ENCODE measurements at places on chromosomes 13 and 19. TPM values are rescaled to one million over a fixed set of nuclear protein-coding genes. Genes with fewer than 3 reads are reported as not detected.
A peak's percentile ranks its signal among the peaks of the same experiment; 100 is the strongest.

GRCh38 chr19:38395381-38396114 is 7.1 kb downstream of the SPRED3 start:
- peak; percentile 37 for DNase-seq

DNA sequence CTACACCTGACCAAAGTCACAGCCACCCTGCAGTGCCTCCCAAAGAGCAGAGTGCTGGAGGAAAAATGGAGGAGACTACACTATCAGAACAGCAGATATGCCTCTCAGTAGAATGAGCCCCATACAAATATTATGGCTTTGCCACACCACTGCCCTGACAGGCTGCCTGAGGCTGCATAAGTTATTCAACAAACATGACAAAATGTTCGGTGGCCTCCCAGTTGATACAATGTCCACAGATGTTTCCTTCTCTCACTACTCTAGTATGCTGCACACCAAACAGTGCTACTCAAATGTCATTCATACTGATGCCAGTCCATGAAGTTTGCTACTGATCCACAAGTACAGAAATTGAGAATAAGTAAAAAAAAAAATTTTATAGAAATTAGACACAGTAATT is 41.0 kb downstream of the N4BP2L2 start:
- DNase-seq = no peak

- no peak for DNase-seq
These were observed 139.1 kb upstream of the TRPC4 start for GRCh38 chr13:38008636-38009035.

DNA sequence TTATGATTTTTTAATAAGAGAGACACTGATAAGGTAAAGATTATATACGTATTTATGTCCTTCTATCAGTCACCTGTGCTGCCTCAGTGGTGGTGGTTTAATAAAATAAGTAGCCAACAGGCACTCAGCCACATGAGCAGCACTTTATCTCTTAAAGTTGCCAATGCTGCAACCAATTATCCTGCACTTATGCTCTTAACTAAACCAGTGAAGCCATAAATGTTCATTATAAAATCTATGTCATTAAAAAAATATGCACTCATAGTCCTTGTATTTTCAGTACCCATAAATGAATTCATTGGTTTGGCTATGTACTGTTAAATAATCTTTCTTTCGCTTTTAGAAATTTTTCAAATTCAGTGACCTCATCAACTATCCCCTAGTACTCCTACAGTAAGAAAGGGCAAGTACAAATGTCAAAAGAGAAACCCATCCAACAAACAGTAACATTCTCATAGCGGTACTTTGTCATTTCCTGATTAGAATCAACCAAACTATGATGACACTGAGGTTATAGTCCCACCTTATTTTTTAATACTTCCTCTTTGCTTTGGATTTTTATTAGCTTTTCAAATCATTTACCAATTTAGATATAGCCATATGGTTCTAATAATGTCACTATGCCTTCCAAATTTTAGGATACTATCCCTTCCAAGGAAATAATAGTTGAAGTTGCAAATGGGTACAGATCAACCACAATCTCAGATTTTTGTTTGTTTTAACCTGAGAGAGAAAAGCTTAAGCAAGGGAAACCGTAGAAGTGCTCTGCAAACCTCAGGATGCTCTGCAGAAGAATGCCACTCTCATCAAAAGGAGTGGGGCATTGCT is 190.9 kb downstream of the KLF12 start:
- DNase-seq = no peak

- DNase-seq = no peak
These were observed 1597.6 kb downstream of the EFNB2 start for GRCh38 chr13:104937881-104938280.

- DNase-seq = no peak
These were observed 1.1 kb upstream of the HMGB1 start for GRCh38 chr13:30466841-30467252.

DNA sequence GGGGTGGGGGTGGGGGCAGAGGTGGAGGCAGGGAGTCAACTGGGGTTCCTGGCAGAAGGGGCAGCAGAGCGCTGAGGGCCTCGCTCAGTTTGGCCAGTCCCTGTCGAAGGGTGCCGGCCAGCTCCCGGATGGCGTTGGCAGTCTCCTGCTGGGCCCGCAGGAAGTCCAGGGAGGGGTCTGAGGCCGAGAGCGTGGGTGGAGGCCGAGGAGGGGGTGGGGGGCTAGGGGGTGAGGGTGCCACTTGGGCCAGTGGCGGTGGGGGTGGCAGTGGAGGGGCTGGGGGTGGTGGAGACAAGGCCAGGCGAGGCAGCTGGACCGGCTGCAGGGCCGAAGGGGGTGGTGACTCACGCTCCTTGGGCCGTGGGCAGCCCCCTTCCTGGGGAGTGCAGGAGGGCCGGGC is 4.9 kb upstream of the IRF2BP1 start:
- no peak for DNase-seq

GRCh38 chr19:16416991-16417390 is 54.8 kb downstream of the EPS15L1 start:
- DNase-seq = no peak

DNA sequence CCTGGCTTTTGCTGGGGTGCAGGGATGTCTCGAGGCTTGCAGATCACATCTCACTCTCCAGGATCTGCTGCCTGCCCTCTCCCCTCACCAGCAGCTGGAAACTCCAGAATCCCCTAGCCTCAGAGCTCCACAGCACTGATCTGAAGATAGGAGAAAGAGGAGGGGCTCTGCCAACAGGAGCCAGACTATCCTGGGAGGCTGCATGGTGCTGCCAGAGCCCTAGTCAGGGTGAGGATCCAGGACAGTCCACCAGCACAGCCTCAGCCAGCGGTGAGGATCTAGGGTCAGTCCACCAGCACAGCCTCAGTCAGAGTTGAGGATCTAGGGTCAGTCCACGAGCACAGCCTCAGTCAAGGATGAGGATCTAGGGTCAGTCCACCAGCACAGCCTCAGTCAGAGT is 65.2 kb downstream of the RAB20 start:
- no peak for DNase-seq

DNA sequence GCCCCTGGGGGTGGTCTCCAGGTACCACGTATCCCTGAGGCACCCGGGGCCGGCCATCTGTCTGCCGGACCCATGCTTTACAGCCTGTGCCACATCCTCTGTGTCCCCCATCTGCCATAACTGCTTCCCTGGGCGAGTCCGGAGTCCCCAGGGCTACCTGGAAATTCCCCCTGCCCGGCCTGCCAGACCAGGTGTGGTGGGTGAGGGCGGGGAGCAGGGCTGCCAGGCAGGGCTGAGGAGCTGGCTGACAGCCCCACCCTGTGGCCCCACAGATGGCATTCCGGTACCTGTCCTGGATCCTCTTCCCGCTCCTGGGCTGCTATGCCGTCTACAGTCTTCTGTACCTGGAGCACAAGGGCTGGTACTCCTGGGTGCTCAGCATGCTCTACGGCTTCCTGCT is 10.3 kb upstream of the RELB start:
- DNase-seq = no peak

GRCh38 chr13:27006519-27007161 is 165.0 kb downstream of the USP12 start:
- no peak for DNase-seq

GRCh38 chr13:92297971-92298942 is 899.8 kb downstream of the GPC5 start:
- no peak for DNase-seq

GRCh38 chr19:52648336-52649016 is 10.3 kb upstream of the ZNF83 start:
- no peak for DNase-seq

GRCh38 chr13:33284031-33284430 is 1.5 kb downstream of the STARD13 start:
- no peak for DNase-seq

DNA sequence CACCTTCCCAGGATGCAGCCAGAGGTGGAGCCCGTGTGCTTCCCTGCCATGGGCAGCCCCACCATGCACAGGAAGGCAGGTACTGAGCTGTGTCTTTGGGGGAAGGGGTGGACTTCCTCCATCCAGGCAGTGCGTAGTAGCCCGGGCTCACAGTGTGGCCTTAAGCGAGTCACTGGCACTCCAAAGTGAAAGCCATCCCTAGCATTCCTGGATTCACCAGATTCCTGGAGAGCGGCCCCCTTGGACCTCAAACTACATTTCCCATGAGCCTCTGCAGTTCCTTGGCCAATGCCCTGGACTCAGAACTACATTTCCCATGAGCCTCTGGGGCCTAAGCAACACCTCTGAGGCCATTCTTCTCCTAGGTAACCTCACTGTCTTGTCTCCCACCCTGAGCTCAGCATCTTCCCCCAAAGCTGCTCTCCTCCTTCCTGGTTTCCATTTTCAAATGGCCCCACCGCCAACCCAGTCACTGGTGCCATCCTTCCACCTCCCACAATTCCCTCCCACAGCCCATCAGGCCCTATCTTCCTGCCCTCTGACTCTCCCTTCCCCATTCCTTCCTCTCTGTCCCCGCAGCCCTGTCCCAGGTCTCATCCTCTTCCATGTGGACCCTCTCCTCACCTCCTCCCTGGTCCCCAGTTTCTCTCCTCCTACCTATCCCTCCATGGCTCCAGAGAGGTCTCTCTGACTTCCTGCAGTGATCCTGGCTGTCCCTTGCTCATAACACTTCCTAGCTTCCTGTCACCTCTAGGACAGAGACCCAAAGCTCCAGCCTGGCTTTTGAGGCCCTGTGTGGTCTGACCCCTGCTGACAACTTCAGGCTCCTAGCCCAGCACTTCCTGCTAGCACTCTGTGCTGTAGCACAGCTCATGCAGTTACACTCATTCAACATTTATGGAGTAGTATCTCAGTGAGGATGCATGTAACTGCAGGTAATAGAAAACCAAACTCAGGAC is at the start of gene C19orf81:
Gene C19orf81, plus strand, starts transcription at position 13 of the 959 bp plus-strand sequence. Its CDS starts 0 bp downstream, at position 13.
- DNase-seq = no peak

- DNase-seq = no peak
These were observed 66.4 kb downstream of the ZNF730 start for GRCh38 chr19:23183251-23183650.

DNA sequence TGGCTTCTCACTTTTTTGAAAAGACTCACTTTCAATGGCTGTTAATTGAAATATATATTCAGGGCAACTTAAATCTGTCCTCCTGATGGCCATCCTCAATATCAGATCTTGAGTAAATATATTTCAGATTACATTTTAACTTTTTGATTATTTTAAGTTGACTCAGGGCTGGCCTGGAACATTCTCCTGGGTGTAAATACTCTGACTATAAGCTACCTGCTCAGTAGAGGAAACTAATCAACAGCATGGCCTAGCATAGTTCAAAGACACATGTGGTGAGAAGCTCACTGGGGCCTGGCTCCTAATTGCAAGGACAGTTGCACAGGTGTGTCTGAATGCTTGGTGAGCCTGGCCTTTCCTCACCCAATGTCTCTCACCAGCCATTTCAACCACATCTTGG is 5.5 kb upstream of the ZNF726 start:
- DNase-seq = no peak

GRCh38 chr13:67726979-67727378 is 496.8 kb upstream of the PCDH9 start:
- DNase-seq = no peak

- no peak for DNase-seq
These were observed 156.9 kb upstream of the TSHZ3 start for GRCh38 chr19:31506102-31506501.

- DNase-seq = no peak
These were observed 29.7 kb upstream of the ZNF681 start for GRCh38 chr19:23788411-23788810.

- DNase-seq = no peak
These were observed 32.3 kb upstream of the MATK start for GRCh38 chr19:3818466-3818865.

GRCh38 chr19:21569494-21569865 is 64.1 kb downstream of the ZNF429 start:
- DNase-seq = no peak

- peak; percentile 96 for DNase-seq
These were observed at the start of gene ZNF266 for GRCh38 chr19:9435279-9436268. Gene ZNF266 (minus strand): TSS chr19:9435573. CDS start chr19:9420089, 15,484 bp downstream.

Gene CNN2
- 211 TPM for total RNA-seq

Gene MBD3L3
- total RNA-seq = not detected

Gene TEAD2
- 0.21 TPM for total RNA-seq

Measured in naive thymus-derived CD8-positive, alpha-beta T cell (primary cell).